ENCODE measurements at places on chromosomes 2 and 18.

- H3K4me3 ChIP-seq = no peak overlapping the region
- H3K27me3 ChIP-seq = no peaks in the 10 kb centered on the region
- H3K27ac ChIP-seq = no peak overlapping the region
- H3K36me3 ChIP-seq = peaks cover 4% of the 10 kb centered on the region
These were observed 146.5 kb upstream of the ARL4C start for GRCh38 chr2:234643407-234643806.

DNA sequence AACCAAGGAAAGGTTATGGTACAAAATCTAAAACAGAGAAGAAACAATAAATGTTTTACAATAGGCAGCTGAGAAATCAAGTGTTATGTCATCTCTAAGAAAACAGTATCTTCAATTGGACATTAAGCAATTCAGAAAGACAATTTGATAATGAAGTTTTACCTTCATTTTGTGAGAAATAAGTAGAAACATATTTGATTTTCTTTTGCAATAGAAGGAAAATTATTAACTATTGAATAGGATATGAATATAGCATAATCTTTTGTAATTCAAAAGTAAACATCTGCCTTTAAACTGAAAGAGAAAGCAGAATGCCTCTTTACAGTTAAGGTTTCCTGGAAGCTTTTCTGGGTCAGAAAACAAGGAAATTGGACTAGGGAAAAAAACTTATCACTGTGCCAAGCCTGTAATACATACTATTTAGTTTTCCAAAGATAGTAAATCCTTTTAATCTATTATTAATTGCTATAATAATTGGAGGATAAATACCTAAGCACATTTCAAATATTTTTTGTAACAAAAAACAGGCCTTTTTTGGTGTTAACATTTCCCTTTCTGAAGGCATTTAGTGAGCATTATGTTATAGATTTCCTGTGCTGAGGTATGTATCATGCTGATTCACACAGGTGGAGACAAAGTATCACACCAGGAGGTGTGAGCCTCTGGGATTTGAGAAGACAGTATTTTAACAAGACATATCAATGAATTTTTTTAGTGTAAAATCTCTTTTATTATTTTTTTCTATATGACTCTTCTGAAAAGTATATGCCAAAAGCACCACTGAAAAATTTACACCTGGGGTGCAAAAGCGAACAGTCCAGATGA, 947.0 kb upstream of the CDH2 start:
- H3K27ac ChIP-seq = no peak overlapping the region
- H3K4me3 ChIP-seq = no peak overlapping the region
- no peak for DNase-seq
- no peaks in the 10 kb centered on the region for H3K36me3 ChIP-seq
- no peaks in the 10 kb centered on the region for H3K4me1 ChIP-seq

- peaks cover 5% of the 10 kb centered on the region for H3K36me3 ChIP-seq
- H3K27me3 ChIP-seq = no peaks in the 10 kb centered on the region
- H3K4me1 ChIP-seq = peaks cover 19% of the 10 kb centered on the region
- no peak overlapping the region for H3K27ac ChIP-seq
- H3K4me3 ChIP-seq = no peak overlapping the region
- DNase-seq = no peak
These were observed 240.8 kb downstream of the TCF4 start for GRCh38 chr18:55346961-55347740.

DNA sequence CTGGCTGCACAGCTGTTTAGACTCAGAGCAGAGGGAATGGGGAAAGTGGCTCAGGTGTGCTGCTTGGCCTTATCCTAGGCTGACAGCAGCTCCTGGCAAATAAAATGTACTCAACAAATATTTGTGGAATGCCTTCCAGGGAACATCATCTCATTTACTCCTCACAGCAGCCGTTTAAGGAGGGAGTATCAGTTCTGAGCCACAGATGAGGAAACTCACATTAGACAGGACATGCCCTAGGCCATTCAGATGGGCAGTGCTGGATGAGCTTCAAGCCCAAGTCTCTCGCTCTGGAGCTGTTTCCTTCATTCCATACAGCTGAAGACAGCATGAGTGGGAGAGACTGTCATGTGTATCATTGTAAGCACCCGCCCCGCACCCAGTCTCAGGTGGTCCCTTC, 129.6 kb upstream of the CNGA3 start:
- H3K36me3 ChIP-seq = peaks cover 4% of the 10 kb centered on the region
- H3K4me3 ChIP-seq = no peak overlapping the region
- no peaks in the 10 kb centered on the region for H3K4me1 ChIP-seq
- peaks cover 3% of the 10 kb centered on the region for H3K27me3 ChIP-seq
- DNase-seq = no peak
- no peak overlapping the region for H3K27ac ChIP-seq

- H3K4me1 ChIP-seq = peaks cover 5% of the 10 kb centered on the region
- peaks cover 3% of the 10 kb centered on the region for H3K27me3 ChIP-seq
- H3K4me3 ChIP-seq = no peak overlapping the region
These were observed 42.6 kb downstream of the STK17B start for GRCh38 chr2:196128749-196129148.

DNA sequence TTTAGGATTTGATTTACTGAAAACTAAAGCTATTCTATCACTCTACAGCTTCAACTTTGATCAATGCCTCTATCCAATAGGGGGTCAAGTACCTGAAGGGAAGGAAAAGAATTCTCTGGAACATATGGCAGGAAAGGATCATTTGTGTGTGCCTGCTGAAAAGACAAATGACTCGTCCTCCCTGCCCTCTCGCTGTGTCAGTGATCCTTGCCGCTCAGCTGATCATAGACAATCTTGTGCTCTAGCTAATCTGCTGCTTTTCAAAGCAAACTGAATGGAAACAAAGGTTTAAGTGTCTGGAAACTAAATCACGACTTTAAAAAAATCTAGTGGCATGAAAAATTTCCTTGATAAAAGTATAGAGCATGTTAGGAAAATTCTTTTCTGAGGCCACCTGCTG, 75.6 kb upstream of the CPO start:
- H3K4me1 ChIP-seq = peaks cover 3% of the 10 kb centered on the region
- peaks cover 2% of the 10 kb centered on the region for H3K27me3 ChIP-seq
- no peaks in the 10 kb centered on the region for H3K36me3 ChIP-seq
- no peak for DNase-seq

DNA sequence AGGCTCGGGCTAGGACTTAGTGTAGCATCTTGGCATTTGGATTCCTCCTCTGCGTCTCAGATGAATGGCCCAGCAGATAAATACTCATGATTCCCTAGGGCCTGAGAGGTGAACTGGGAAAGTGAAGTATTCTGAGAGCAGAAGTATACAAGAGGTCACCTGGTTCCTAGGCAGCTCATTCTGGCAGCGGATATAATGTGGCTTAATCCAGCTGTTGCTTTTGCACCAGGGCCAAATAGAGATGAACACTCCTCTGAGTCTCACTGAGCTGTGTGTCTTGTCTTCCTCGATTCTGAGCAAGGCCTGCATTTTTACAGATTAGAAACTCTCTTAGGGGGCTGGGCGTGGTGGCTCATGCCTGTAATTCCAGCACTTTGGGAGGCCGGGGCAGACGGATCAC, 196.1 kb downstream of the SLC4A3 start:
- H3K36me3 ChIP-seq = peaks cover 5% of the 10 kb centered on the region
- DNase-seq = no peak
- H3K4me3 ChIP-seq = no peak overlapping the region
- H3K27ac ChIP-seq = no peak overlapping the region
- no peaks in the 10 kb centered on the region for H3K4me1 ChIP-seq
- H3K27me3 ChIP-seq = peaks cover 4% of the 10 kb centered on the region

DNA sequence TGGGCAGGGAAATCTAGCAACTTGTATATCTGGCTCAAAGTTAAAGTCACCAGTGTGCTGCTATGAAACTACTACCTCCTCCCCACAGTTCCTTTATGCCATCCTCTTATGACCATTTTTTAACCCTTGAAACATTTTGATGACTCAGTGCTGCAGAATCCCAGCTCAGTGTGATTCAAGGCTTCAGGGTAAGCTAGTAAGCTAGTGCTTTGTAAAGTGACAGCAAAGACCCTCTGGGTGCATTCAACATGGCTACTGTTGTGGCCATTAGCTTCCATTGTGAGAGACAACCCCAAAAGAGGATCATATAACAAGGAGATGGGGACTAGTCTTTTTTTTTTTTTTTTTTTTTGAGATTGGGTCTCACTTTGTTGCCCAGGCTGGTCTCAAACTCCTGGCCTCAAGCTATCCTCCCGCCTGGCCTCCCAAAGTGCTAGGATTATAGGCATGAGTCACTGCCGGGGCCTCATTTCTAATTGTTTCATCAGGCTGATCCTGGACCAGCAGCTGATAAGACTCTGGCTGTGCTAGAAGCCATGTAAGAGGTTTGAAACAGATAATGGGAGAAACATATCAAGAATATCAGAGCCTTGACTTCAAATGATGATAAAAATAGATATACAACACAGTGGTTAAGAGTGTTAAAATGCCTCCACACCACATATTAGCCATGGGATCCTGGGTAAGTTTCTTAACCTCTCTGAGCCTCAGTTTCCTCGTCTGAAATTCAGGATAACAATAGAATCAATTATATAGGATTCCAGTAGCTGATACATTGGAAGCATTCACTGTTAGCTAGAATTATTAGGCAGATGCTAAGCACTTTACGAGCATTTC, 65.7 kb upstream of the RTN4 start:
- H3K27me3 ChIP-seq = peaks cover 2% of the 10 kb centered on the region
- H3K4me3 ChIP-seq = no peak overlapping the region
- no peaks in the 10 kb centered on the region for H3K36me3 ChIP-seq
- no peak for DNase-seq
- H3K4me1 ChIP-seq = peaks cover 45% of the 10 kb centered on the region
- H3K27ac ChIP-seq = no peak overlapping the region

GRCh38 chr2:43068041-43068533, 158.3 kb downstream of the ZFP36L2 start:
- peaks cover 7% of the 10 kb centered on the region for H3K27me3 ChIP-seq
- H3K4me1 ChIP-seq = peaks cover 2% of the 10 kb centered on the region
- no peak overlapping the region for H3K4me3 ChIP-seq
- peaks cover 9% of the 10 kb centered on the region for H3K36me3 ChIP-seq
- no peak for DNase-seq
- H3K27ac ChIP-seq = no peak overlapping the region

- no peaks in the 10 kb centered on the region for H3K4me1 ChIP-seq
- no peak overlapping the region for H3K27ac ChIP-seq
- H3K36me3 ChIP-seq = peaks cover 6% of the 10 kb centered on the region
- H3K4me3 ChIP-seq = no peak overlapping the region
- no peak for DNase-seq
These were observed 118.3 kb upstream of the RNU4ATAC start for GRCh38 chr2:121412349-121412748.

DNA sequence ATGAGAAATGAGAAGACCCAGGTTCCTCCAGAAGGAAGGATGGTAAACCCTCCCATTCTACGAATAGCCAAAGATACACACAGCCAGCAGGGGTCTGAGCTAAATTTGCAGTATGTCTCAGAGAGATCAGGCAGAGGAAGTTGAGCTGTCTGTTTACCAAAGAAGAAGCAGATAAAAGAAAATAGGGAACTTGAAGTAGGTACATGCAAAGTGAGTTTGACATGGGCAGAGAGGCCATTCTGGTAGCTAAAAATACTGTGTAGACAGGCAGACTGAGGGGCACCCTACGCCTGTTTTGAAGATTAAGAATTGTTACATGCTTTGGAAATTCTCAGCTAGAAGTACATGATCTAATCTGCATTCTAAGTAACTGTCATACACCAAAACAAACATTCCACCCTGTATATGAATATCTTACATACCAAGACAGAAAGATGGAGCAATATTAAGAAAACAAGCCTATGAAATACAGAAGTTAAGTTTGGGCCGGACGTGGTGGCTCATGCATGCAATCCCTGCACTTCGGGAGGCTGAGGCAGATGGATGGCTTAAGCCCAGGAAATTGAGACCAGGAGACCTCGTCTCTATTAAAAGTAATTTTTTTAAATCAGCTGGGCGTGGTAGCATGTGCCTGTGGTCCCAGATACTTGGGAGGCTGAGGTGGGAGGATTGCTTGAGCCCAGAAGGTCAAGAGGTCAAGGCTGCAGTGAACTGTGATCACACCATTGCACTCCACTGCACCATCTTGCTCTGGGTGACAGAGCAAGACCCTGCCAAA, 157.9 kb downstream of the ANKRD44 start:
- peaks cover 8% of the 10 kb centered on the region for H3K4me1 ChIP-seq
- H3K36me3 ChIP-seq = no peaks in the 10 kb centered on the region
- DNase-seq = no peak

DNA sequence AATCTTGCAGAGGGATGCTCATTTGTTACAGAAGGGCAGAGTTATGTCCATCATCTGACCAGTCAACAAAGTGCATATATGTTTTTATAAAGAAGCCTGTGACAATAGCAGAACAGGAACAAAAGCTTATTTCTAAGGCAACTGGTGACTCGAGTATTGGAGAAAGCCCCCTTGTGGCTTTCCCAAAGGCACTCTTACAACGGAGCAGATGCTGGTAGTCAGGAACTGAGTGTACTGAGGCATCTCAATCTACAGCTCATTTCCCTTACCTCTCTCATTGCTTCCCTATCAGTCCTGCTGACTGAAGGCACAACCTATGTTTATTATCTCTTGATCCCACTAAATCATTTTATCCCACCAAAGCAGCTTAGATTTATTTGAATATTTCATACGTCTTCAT, 557.1 kb upstream of the CHAC2 start:
- no peak overlapping the region for H3K27ac ChIP-seq
- DNase-seq = no peak
- no peaks in the 10 kb centered on the region for H3K27me3 ChIP-seq
- H3K4me3 ChIP-seq = no peak overlapping the region

DNA sequence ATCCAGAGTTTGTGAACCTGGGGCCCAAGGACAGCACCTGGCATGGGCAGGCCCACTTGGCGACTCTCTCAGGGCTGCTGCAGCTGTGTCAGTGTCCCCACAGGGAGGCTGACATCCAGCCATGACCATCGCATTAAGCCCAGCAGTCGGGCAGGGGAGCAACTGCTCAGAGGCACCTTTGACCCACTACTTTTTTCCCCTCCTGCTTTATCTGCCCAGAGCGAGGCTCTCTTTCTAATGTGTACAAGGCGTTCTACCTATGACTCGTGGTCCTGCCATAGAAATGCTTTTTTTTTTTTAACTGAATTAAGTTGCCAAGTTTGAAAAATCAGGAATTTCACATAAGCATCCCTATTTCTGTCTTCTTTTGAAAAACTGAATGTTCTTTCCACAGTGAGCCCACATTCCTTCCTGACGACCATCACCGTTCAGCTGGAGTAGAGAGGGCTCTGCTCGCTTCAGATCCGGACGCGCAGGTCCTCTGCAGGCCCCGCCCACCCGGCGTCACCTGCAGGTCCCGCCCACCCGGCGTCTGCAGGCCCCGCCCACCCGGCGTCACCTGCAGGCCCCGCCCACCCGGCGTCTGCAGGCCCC, 403 bp upstream of the CLUL1 start:
- no peaks in the 10 kb centered on the region for H3K36me3 ChIP-seq
- H3K27me3 ChIP-seq = peaks cover 4% of the 10 kb centered on the region
- no peak for DNase-seq
- no peak overlapping the region for H3K4me3 ChIP-seq
- H3K27ac ChIP-seq = no peak overlapping the region

- no peak for DNase-seq
- no peaks in the 10 kb centered on the region for H3K27me3 ChIP-seq
- H3K27ac ChIP-seq = no peak overlapping the region
- no peak overlapping the region for H3K4me3 ChIP-seq
These were observed 836.6 kb downstream of the RNF144A start for GRCh38 chr2:7753777-7754176.

- DNase-seq = no peak
- H3K4me1 ChIP-seq = no peaks in the 10 kb centered on the region
- H3K27me3 ChIP-seq = no peaks in the 10 kb centered on the region
- no peak overlapping the region for H3K4me3 ChIP-seq
- no peak overlapping the region for H3K27ac ChIP-seq
These were observed 381.2 kb downstream of the TXNL1 start for GRCh38 chr18:56257205-56257604.

All from endothelial cell (in vitro differentiated cells).